GM04503 (cell line): ENCODE measurements at places on chromosomes 3 and 15.

DNA sequence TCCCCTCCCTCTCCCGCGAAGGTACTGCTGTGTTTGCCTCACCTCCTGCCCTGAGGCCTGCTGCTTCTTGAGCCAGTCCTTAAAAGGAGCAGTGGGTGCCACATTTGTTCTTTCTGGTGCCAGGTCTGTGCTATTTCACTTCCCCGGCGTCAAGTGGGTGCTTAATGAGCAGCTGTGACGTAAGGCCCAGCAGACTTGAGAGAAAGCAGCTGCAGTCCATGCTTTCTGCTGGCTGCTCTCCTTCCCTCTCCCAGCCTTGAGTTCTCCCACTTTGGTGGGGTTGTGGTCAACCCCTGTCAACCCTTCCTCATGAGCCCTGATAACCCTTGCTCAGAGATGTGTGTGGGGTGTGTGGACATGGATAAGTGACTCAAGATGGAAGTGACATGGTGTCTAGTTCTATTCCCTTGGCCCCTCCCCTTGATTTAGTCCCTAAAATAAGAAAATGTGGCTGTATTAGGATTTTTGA is 6.9 kb downstream of the INAFM2 start:
- DNase-seq = no peak

- DNase-seq = peak; percentile 34
Measured at GRCh38 chr3:5071061-5071460, 51.0 kb upstream of the ARL8B start.

- no peak for DNase-seq
Measured at GRCh38 chr15:59140422-59141226, 35.7 kb downstream of the CCNB2 start.

DNA sequence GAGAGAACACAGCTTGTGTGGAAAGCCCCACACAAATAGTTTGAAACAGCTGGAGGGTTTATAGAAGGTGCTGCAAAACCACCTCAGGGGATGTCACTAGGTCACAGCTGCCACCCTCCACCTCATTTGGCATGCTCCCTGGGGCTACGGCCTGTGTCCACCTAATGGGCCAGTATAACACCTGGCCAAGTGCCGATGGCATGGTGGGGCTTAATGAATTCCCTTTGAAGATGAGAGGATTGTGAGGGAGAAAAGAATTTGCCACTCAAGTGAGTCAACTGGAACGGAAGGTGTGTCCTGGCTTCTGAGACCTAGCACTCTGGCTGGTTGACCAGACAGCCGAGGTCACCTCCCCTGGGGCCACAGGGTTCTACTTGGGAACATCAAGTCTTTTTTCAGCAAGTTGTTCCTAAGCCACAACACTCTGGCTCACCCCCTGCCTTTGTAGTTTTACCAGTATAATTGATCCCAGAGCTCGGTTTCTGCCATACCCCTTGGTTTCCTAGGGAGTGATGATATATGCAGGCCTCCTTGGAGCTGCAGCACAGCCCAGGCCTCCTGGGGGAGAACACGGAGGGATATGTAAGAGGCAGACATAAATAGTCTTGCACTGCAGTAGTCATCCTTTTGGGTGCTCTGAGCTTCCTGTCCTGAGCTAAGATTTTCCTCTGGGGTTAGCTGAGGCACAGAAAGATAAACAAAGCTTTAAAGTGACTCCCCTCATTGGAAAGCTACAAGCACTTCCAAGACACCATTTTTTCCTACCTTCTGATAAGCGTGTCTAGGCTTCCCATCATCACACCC is 178.2 kb upstream of the LPP start:
- no peak for DNase-seq

DNA sequence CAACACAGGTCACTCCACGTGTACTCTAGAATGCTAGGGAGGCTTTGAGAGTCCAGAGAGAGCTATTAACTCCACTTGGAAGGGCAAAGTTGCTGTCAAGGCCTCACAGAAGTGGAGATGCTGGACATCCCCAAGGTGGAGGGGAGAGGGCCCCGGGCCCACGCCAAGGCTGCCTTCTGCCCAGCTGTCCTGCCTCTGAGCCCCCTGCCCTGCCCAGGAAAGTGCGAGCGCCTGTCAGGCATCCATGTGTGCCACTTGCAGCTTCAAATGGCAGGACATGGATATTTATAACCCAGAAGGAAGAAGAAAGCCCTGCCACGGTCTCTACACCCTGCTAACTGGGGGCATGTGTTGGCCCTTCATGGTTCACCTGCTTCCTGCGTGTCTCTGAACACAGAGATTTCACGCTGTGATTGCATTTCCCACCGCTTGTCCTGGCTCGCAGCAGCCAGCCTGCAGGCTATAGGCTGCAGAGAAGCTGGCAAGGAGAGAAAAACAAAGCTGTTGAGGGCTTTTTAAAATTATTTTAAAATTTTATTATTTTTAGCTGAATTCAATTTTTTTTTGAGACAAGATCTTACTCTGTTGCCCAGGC is 17.0 kb downstream of the ANKDD1A start:
- DNase-seq = no peak

DNA sequence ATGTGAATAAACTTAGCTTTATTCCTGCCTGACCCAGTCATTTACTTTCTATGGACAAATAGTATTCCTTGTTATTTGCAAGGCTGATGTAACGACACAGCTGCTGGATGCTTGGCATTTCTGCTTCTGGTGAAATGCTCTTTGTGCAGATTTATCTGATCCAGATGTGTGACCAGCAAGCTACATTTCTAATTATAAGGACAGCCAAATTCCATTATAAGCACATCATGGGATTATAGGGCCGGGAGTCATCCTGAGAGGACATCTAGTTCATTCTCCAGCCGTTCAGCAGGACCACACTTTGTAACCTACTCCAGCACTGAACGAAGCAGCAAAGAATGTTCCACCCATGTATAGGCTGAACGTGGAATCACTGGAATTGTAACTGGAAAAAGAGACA is 42.9 kb downstream of the FNDC3B start:
- DNase-seq = peak; percentile 98

DNA sequence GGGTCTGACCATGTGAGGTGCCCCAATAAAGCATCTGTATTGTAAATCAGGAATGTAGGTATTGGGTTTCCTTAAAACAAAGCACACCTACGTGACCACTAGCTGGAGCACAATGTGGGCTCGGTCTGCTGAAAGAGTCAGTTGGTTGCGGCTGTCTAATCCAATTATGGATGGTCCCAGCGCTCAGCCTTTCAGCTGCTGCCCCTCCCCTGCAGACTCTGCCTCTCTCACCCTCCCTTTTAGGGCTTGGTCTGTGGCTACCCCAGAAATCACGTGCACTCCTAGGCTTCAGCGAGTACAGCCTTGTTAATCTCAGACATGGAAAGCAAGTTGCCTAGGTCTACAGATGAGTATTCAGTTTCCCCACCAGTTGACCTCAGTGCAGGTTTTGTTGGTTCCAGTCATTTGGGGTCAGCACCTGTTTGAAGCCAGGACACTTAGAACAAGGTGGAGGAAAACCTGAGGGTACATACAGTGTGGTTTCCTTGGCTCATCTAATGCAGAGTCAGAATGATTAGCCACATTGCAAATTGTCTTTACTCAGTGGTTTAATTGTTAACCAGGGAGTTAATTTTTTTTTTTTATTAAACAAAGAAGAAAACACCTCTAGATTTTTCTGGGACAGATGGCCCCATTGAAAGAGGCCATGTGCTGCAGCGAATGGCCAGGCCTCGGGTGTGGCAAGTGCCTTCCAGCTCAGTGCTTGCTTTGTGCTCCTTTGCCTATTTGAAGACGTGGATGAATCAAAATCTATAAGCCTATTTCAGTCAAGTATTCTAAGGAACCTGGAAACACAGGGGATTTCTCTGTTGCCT is 137.7 kb downstream of the IGF1R start:
- no peak for DNase-seq

DNA sequence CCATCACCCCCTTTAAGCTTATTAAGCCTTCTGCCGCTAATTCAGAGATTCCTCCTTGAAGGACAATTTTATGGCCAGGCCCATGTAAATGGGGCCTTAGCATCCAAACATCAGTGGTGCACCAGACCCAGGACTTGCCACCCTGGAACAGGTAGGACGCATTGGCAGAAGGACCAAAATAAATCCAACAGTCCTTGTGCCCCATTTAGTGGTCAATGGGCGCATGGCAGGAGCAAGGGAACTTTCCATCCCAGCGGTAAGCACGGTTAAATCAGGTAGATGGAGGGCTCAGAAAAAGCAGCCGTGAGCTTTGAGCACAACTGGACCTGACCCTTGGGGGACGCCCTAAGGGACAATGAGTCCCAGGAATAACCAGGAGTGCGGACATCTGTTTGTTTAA is 540.8 kb upstream of the ROBO1 start:
- DNase-seq = no peak

GRCh38 chr15:31147456-31147855 is 45.9 kb upstream of the TRPM1 start:
- no peak for DNase-seq

DNA sequence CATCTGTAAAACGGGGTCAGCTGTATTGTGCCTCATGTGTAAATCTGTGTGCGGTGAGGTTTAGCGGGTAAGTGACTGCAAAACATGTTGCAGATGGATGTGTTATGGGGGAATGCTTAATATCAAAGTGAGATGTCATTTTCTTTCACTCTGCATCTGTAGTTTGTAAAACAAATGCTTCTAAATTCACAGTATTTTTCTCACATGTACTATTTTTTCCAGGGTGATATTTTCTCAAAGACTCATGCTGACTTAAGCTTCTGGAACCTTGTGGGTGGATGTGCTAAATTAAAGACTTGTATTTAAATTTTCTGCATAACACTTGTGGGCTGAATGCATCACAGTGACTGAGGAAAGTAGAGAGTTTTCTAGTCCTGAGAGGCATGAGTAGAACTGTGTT is 115.2 kb upstream of the TP63 start:
- DNase-seq = no peak

- no peak for DNase-seq
Measured at GRCh38 chr3:45665101-45665572, 24.1 kb upstream of the SACM1L start.

- DNase-seq = no peak
Measured at GRCh38 chr15:38190501-38190900, 62.1 kb upstream of the SPRED1 start.

GRCh38 chr3:118641608-118642007 is 393.0 kb downstream of the IGSF11 start:
- DNase-seq = no peak

GRCh38 chr15:26374806-26375205 is 398.1 kb downstream of the GABRB3 start:
- DNase-seq = no peak

GRCh38 chr3:125203731-125204130 is 8.8 kb downstream of the SLC12A8 start:
- no peak for DNase-seq

DNA sequence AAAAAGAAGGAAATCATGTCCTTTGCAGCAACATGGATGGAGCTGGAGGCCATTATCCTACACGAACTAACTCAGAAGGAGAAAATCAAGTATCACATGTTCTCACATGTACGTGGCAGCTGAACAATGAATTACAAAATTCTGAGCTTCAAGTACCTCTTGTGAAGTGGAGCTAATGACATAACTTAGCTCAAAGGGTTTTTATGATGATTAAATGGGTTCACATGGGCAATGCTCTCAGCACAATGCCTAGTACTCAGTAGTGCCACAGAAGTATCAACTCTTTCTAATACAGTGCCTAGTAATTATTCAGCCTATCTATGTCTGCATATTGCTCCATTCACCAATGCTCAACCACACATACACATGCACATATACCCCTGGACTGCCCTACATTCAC is 407.5 kb upstream of the WNT5A start:
- DNase-seq = no peak

GRCh38 chr15:65857718-65858402 is 11.4 kb upstream of the RAB11A start:
- DNase-seq = no peak
